Cardiac muscle cell (in vitro differentiated cells and primary cell): ENCODE measurements at places on chromosomes 13 and 19.

DNA sequence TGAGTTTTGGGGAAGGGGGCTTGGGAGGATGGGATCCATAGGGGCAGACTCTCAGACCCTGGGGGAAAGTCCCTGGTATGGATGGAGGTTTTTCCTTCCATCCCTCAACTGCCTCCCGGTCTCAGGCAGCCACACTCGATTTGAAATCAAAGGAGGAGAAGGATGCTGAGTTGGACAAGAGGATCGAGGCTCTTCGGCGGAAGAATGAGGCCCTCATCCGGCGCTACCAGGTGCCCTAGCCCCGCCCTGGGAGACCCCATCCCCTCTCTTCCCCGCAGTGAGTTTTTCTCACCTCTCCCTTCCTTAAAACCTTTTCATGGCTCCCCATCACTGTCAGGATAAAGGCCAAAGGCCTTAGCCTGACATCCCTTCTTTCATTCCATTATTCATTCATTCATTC lies 2.1 kb downstream of the CCDC9 start:
- no peak for DNase-seq

DNA sequence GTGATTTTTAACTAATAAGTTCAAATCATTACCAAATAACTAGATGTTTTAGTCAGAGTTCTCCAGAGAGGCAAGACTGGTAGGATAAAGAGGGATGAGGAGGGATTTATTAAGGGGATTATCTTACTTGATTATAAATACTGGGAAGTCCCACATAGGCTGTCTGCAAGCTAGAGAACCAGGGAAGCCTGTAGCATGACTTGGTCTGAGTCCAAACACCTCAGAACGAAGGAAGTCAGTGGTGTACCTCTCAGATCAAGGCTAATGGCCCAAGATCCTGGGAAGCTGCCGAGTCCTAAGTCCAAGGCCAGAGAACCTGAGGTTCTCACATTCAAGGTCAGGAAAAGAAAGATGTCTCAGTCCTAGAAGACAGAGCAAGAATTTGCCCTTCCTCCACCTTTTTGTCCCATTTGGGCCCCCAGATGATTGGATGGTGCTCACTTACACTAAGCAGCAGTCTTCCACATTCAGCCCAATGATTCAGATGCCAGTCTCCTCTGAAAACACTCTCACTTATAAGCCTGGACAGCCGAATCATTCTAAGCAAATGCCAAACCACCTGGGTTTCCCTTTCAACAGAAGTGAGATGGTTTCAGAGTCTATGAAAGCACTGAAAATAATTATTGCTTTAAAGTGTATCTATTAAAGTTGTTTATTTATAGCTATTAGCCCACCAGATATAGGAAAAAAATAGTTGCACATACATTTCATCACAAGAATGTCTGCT lies 1599.2 kb downstream of the OLFM4 start:
- DNase-seq, result no peak

DNA sequence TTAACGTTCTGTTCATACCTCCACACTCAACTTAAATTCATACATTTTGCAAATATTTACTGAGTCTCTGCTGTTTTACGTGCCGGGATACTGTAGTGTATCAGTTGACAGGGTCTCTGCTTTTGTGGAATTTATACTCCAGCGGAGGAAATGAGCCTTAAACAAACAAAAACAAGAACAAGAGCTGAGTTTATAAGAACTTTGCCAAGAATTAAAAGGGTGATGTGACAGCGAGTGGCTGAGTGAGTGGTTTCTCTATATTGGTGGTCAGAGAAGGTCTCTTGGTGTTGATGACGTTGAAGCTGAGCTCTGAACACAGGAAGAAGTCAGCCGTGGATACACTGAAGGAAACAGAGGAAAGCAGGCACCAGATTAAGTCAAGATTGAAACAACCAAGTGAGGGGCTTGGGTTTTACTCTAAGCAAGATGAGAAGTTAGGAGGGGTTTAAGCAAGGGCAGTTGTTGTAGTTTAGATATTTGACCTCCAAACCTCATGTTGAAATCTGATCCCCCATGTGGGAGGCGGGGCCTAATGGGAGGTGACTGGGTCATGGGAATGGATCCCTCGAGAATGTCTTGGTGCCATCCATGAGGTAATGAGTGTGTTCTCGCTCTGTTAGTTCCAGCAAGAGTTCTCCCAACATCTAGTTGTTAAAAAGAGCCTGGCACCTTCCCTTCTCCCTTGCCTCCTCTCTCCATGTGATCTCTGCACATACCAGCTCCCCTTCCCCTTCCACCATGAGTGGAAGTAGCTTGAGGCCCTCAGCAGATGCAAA lies 248.3 kb downstream of the DCLK1 start:
- DNase-seq, result no peak

GRCh38 chr13:98459171-98459681 lies 117.7 kb downstream of the STK24 start:
- DNase-seq, result no peak

GRCh38 chr13:30006246-30006645 lies 155.8 kb upstream of the UBL3 start:
- no peak for DNase-seq

DNA sequence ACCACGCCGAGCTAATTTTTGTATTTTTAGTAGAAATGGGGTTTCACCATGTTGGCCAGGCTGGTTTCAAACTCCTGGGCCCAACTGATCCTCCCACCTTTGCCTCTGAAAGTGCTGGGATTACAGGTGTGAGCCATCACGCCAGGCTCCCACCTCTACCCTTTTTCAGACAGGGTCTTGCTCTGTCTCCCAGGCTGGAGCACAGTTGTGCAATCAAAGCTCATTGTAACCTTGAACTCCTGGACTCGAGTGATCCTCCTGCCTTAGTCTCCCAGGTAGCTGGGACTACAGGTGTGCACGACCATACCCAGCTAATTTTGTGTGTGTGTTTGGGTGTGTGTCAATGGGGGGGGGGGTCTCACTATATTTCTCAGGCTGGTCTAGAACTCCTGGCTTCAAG lies 1.7 kb downstream of the RASGRP4 start:
- no peak for DNase-seq

DNA sequence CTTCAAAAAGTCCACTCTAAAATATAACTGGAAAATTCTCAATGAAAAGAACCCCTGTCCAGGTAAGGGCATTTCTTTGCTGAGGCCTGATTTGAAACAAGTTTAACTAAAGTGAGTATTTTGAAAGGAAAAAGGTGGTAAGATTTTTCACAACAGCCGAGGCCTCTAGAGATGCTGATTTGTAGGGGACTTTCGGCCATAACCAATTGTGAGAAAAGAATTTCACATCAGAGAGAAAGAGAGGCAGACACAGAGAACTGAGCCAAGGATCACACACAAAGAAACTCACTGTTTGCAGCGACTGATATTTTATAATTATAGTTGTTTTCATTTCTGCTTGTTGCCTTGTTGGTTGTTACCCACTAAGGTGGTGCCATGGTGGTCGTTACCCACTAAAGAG lies 24.4 kb downstream of the MBD3L2B start:
- DNase-seq, result no peak

- DNase-seq, result no peak
These were observed 822 bp upstream of the RFXAP start for GRCh38 chr13:36817996-36818803.

GRCh38 chr19:45501730-45502014 lies 3.4 kb downstream of the PPM1N start:
- DNase-seq, result no peak

DNA sequence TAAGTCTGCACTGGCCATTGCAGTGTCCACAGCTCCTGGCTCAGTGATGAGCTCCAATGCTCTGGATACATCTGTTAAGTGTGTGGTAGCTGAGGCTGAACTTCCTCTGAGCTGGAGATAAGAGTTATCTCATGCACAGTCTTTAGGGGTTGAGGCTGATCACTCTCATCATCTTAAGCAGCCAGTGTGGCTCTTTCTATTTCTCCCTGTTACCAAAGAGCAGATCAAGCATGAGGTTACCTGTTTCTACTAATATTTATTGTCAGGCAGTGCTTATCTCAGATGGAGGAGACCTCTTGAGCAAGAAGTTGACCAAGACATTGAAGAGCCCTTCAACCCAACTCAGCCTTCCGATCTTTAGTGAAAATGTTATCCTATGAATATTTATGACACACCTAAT lies 6.6 kb upstream of the OR10H2 start:
- DNase-seq, result no peak

- DNase-seq, result no peak
These were observed 22.1 kb upstream of the F7 start for GRCh38 chr13:113083402-113084061.

GRCh38 chr19:29812080-29812880 lies 489 bp downstream of the CCNE1 start:
- DNase-seq, result peak; percentile 28

GRCh38 chr13:80560609-80561008 lies 219.7 kb upstream of the SPRY2 start:
- no peak for DNase-seq

GRCh38 chr19:54436628-54437252 lies 12.3 kb upstream of the LENG8 start:
- DNase-seq, result no peak

- DNase-seq, result peak; percentile 62
These were observed 62.8 kb downstream of the TPT1 start for GRCh38 chr13:45278096-45278645.

DNA sequence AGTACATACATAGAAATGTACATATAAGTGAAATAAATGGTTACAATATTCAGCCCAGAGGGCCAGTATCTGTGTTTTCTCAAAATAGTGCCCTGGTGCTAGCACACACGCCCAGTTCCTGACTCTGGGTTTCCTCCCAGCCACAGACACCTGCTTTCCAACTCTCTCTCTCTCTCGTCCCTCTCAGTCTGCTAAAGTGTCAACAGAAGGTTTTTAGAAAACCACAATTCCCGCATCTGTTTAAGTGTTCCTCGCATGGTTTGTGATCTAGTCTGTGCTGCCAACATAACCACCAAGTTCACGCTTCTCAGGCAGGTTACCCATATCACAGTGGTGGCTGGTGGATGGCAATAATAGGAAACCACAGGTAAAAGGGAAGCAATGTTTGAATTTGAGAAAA lies 17.8 kb upstream of the UPF3A start:
- DNase-seq, result no peak

DNA sequence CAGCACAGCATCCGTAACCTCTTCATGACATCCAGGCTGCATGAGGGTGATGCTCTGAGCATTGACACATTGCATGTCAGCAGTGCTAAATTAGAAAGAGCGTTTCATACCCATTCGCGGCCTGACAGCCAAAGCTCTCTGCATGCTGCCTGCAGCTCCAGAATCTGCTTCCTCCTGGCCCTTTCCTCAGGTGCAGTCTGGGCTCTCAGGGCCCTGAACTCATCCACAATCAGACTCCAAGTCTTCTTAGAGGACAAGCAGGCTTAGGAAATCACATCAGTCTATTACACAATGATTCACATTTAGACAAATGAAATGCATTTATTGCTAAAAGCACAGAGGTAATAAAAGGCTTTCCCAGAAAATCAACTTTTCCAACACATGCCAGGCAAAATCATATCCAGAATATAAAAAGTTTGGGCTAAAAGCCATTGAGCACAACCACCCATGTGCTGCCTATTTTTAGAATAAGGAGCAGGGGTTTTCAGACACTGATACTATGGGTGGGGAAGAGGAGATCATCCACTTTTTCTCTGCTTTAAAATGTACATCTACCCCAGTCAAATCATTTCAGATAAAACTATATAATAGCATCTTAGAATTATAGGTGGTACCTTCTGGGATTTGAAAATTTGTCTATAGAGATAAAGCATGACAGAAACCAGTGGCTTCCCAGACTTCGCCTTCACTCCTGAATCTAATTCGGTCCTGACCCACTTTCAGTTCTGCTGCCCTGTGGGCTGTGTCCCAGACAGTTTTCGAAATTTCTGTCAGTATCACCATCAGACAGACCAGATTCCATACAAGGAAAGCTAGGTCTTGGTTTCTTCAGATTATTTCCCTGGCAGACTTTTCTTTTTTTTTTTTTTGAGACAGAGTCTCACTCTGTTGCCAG lies 109.3 kb downstream of the COL4A2 start:
- DNase-seq, result peak; percentile 50

- no peak for DNase-seq
These were observed 5.8 kb downstream of the ACSBG2 start for GRCh38 chr19:6141217-6141616.

DNA sequence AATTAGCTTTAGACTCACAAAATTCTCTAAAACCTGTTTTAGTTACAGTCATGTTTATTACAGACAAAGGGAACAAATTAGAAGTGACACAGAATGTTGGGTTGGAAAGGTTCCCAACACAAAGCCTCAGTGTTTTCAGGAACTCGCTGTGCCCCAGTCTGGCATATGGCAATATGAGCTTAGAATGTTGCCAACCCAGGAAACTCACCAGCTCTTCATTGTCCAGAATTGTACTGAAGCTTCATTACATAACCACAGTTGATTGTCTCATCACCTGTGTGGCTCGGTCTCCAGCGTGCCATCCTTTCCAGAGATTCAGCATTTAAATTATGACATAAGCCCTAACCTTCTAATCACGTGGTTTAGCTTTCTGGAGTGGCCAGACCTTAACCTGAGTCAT lies 19.1 kb downstream of the ZNF264 start:
- DNase-seq, result no peak
